Activated T-cell treated with anti-CD3 and anti-CD28 coated beads, Interleukin-2, amount 50 U/mL, for 72 hours (primary cell): ENCODE measurements at places on chromosomes 1 and 21.

DNA sequence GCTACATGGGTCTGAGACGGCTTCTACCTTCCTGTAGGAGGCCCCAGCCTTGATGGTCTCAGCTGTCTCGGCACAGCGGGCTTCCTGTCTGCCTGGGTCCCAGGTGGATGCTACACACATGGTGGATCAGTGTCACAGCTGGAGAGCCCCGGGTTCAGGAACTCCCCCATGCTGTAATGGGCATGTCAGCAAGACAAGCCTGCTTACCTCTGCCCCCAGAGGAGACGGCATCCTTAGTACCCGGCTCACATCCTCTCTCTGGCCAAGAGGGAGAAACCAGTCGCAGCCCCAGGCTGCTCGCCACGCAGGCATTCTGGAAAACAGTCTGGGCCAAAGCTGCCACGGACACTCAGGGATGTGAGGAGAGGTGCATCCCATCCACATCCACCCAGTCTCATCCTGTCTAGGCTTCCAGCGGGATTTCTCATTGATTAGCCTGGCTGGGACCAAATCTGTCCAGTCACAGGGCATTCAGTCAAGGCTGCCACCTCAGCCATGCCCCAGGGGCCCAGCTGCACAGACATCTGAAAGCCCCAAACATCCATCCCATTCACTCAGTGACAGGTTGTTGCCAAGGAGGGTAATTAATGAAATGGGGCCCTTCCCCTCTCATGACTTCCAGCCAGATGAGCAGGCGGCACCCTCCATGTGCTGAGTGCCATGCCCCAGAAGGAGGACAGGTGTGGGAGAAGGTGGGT, 10.5 kb downstream of the SNAP47 start:
- DNase-seq = no peak

GRCh38 chr1:99758073-99758511, 8.3 kb downstream of the FRRS1 start:
- no peak for DNase-seq

- peak; percentile 29 for DNase-seq
Observed at GRCh38 chr21:32653326-32653901, 41.2 kb upstream of the CFAP298 start.

GRCh38 chr1:38917337-38917736, 24.3 kb downstream of the RHBDL2 start:
- DNase-seq = no peak

GRCh38 chr1:6044481-6045109, 1.1 kb upstream of the KCNAB2 start:
- no peak for DNase-seq

DNA sequence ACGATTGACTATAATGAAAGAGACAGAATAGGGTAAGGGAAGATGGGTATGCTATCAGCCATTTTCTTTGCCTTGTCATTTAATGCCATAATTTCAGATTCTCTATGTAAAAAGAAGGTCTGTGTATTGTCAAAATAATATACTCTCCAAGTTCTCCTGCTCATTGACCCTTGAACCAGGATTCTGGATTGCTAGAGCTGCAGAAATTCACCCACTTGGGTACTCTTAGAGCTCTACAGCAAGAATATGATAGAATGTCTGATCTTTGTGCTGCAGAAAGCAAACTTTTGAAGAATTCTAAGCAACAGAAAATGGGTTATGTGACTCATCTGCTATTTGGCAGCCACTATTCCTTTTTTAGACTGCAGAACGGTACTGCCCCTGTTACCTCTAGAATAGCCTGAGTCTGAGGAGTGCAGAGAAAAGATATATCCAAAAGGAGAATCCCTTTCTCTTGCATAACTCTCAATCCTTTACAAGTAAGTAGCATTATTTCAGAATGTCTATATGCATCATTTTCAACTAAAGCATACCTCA, 78.2 kb upstream of the TENT5C start:
- DNase-seq = no peak

DNA sequence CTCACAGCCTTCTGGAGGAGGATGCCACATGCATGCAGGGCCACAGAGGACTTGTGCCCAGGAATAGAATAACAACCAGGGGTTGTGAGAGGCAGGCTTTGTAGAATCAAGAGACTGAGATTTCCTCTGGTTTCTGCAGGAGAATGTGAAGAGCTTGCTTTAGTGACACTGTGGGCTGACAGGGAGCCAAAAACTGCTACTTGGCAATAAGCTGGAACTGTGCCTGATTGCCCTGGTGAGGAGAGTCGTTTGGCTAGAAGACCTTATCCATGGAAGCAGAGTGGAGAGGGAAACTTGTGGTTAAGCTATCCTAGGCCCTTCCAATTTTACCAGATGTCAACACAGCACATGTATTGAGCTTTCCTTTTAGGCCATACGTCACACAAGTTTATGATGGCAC, 902.1 kb downstream of the MRPL39 start:
- no peak for DNase-seq

DNA sequence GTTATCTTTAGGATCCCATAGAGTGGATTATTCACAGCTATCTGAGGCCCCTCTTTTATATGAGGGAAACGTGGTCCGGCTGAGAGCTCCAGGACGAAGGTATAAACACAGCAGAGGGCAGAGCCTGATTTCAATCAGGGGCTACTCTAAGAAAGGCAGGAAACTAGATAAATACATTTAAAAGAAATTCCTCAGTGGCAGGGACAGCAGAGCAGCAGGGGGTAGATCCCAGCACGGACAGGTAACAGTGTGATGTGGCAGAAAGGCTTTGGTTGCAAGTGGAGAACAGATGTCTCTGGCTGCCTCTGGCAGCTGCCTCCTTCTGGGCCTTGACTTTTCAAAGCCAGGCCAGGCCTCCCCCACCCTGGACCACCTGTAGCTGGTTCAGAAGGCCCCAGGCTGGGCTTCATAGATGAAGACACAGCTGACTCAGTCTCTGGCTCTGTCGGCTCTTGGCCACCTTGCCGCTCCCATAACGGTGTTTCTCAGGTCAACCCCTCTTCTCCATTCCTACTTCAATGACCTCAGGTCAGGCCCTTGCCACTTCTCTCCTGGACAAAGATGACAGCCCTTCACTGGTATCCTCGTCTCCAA, 43.8 kb downstream of the FAM78B start:
- DNase-seq = no peak

GRCh38 chr1:194298007-194298598, 1111.7 kb upstream of the B3GALT2 start:
- DNase-seq = peak; percentile 28

- no peak for DNase-seq
Observed at GRCh38 chr21:32035617-32036016, 162.8 kb downstream of the HUNK start.

DNA sequence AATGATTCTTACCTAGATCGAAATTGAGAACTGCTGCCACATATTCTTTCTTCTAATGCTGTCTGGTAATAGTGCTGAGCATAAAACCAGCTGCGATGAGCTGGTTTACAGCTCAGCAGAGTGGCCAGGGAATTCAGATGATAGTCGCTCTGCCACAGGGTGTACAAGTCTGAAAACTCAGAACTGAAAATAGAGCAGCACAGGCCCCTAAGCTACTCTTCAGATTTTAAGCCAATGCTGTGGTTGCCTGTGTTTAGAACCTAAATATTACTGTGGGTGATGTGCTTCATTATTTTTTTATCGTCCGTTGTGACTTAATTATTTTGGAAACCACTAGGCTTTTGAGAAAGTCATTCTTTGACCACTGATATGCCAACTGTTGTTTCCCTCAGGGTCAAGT, 152.0 kb downstream of the ADGRL4 start:
- DNase-seq = no peak

- DNase-seq = no peak
Observed at GRCh38 chr1:107105914-107106313, 34.9 kb upstream of the NTNG1 start.

DNA sequence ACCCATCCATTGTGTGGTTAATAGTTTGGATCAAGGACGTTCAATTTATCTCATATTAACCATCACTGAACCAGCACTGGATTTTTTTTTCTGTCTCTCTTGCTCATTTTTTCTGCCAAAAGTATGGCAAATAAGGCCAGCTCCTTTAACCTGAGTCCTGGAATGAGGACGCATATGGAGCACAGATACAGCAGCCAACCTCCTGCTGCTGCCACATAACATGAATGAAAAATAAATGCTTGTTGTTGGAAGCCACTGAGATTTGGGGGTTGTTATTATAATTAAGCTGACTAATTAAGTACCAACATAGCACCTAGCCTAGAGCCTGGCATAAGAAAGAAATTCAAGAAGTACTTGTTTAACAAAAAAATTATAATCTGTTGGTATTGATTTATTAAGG, 335.3 kb upstream of the DUSP10 start:
- no peak for DNase-seq

DNA sequence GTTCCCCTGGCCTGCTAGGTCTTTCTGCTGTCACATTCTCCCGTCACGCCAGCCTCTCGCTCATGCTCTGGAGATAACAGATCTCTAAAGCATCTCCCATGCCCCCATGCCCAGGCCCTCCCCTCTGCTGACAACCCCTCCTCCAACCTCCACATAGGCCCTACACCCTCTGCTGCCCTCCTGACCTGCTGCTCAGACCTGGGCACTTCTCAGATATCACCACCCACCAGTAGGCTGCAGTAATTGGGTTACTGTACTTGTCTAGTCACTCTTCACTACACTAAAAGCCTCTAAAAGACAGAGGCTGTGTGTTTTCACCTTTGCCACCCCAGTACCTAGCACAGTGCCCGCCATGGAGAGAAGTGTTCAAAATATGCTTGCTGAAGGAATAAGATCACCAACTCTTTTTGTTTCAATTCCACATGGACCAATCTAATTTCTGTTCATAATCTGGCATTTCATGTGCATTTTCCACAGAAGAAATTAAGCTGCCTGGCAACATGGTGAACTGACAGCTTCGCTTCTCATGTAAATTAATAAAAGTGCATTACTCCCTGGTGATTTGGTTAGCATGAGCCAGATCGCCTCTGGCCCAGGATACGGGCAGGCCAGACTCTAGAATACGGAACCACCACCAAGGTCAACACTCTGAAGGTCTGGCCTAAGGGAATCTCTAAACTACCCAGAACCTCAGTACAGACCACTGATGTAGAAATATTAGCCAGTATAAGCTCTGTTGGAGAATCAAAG, 20.7 kb downstream of the LBR start:
- DNase-seq = no peak

DNA sequence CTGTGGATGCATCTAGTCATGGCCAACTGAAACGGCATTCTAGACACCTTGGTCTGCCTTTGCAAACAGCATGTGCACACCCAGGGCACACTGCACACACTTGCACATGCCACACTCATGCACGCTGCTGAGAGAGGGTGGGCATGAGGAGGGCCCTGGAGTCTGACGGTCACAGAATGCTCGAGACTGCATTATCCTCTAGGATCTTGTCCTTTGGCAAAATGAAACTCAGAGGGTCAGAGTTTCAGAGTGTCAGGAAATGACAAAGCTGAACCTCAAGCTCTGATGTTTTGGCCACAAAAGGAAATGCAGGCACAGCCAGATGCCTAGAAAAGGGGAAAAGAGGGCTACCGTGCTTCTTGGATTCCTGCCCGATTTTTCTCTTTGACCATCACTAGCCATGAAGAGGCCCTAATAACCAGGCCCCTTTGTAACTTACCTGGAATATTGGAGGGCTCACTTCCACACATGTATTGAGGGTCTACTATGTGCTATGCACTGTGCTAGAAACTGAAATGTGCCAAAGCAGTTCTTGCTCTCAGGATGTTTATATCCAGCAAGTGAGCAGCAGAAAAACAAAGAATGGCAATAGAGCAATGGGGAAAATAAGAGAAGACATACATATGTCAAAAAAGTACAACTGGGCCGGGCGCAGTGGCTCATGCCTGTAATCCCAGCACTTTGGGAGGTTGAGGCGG, 65.4 kb downstream of the TOMM20 start:
- no peak for DNase-seq

GRCh38 chr1:207828485-207829158, 76.8 kb downstream of the CD46 start:
- DNase-seq = peak; percentile 55

DNA sequence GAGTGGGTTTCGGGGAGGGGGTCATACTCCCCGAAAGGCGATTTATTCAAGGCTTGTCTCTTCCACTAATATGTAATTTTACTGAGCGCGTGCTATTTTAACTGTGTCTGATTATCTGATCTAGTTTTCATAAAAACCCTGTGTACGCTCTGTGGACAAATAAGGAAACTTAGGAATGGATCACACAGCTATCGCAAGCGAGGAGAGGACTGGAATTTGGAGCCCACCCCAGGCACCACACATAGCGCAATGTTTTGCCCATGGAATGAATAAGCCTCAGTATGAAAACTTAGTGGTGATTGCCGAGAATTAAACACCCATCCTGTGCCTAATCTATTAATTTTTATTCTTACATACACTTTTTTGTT, 9.8 kb upstream of the RAB42 start:
- DNase-seq = no peak

DNA sequence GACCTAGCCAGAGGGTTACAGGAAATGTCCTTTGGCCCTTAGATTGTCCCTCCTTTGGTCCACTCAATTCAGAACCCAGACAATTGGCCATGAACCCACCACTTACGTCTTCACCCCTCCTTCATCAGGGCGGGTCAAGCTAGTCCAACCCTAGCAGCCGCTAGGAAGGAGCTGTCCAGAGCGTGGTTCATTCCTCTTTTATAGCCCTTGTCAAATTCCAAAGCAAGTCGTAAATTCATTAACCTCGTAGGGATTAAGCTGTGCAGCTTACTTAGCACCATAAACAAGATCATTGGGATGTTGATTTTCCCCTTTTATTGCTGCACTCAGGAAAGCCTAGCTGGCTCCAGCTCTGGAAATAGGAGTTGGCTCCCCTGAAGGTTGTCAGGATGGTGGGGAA, 90.1 kb downstream of the TMEM53 start:
- no peak for DNase-seq

GRCh38 chr1:178275049-178275448, 181.1 kb downstream of the RASAL2 start:
- no peak for DNase-seq

- no peak for DNase-seq
Observed at GRCh38 chr1:106755682-106756406, 300.6 kb upstream of the PRMT6 start.

GRCh38 chr1:174761901-174762585, 237.7 kb upstream of the CACYBP start:
- DNase-seq = no peak

- no peak for DNase-seq
Observed at GRCh38 chr1:64750875-64751274, 6.0 kb downstream of the RAVER2 start.

DNA sequence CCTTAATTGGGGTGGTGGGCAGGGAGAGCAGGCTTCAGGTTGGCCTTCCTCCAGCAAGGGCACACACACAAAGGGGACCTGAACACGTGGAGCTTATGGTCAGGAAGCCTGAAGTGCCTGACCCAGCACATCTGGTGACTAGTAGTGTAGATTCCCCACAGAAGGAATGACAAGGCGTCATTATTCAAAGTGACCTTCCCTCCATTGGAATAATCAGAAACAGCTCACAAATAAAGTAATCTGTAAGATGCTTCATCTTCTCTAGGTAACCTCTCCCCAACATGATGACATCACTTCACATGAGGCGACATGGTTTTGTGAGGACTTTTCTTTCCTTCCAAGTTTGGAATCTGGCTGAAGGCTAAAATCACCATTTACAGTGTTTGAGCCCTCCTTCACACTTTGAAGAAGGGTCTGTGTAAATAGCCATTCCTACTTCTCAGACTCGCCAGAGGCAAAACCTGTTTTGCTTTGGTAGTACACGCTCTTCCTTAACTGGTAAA, 32.8 kb upstream of the ERG start:
- no peak for DNase-seq

- no peak for DNase-seq
Observed at GRCh38 chr1:12420171-12420570, 190.3 kb downstream of the VPS13D start.

GRCh38 chr1:236753516-236753915, 41.6 kb upstream of the MTR start:
- no peak for DNase-seq
